ENCODE measurements at places on chromosomes 16 and 17. TPM values are rescaled to one million over a fixed set of nuclear protein-coding genes. Genes with fewer than 3 reads are reported as not detected.

SLC13A2 gene
- total RNA-seq: not detected

ENO3 gene
- total RNA-seq: 1.5 TPM

PDPR gene
- total RNA-seq: 40.0 TPM

C17orf107 gene
- total RNA-seq: 1.3 TPM

SULT1A2 gene
- total RNA-seq: not detected

ELMO3 gene
- 0.76 TPM for total RNA-seq

VAT1L gene
- 1.7 TPM for total RNA-seq

NTN1 gene
- 0.65 TPM for total RNA-seq

CDH8 gene
- total RNA-seq: not detected

TP53TG3C gene
- not detected for total RNA-seq

GRAPL gene
- 37.7 TPM for total RNA-seq

KRTAP2-1 gene
- not detected for total RNA-seq

TBC1D3H gene
- not detected for total RNA-seq

DDX5 gene
- 325 TPM for total RNA-seq

CCDC200 gene
- not detected for total RNA-seq

HLF gene
- 0.33 TPM for total RNA-seq

PGS1 gene
- total RNA-seq: 42.5 TPM

CACNG1 gene
- total RNA-seq: not detected

SOX8 gene
- 0.65 TPM for total RNA-seq

CLEC18C gene
- not detected for total RNA-seq

ZNF213 gene
- 5.6 TPM for total RNA-seq

ARL17B gene
- 3.9 TPM for total RNA-seq

SDK2 gene
- total RNA-seq: not detected
